Mammary epithelial cell (primary cell): ENCODE measurements at places on chromosomes 3 and 15. TPM values are rescaled to one million over a fixed set of nuclear protein-coding genes. Genes with fewer than 3 reads are reported as not detected.

GRCh38 chr15:70528270-70528706 lies 235.1 kb downstream of the UACA start:
- no peak for DNase-seq

DNA sequence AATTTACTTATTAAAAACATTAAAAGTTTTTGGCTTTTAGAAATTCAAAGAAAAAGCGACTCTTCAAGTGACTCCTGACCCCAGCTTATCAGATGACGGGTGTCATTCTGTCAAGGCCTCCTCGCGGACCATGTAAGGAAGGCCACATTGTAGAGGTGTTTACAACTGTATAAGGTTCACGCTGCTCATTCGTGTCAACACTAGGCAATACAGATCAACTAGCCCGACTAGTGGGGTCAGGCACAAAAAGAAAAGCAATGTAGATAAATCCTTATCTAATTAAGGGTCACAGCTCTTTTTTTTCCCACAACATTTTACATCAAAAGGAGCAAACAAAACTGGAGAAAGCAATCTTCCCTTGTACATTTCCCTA lies 207.5 kb upstream of the NR2F2 start:
- DNase-seq: no peak

- peak; percentile 12 for DNase-seq
Measured at GRCh38 chr3:8575364-8576104, 69.1 kb downstream of the SSUH2 start.

The KBTBD13 gene
- total RNA-seq: not detected

DNA sequence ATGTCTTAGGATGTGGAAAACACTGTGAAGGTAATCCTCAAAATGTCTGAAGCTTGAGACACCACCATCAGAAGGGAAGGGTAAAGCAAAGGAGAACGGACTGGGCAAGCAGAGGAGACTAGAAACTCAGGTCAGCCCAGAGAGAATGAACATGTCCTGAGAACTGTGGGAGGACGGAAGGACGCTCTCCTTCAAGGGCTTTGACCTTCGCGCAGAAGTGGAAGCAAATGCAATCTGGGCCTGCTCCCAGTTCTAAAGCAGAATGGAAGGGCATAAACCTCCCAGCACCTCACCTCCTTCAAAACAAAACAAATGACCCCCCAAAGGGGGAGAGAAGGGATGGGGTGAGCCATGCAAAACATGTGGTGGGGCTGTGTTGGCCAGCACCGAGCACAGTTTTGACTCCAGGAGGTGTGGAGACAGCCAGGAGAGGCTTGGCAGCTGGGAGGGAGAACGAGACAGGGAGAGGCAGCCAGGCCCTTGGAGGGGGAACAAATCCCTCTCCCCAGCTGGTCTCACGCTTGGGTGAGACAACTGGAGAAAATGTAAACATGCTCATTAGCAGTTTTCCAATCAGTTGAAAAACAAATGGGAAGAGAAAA lies 222.4 kb upstream of the WNT5A start:
- no peak for DNase-seq

DNA sequence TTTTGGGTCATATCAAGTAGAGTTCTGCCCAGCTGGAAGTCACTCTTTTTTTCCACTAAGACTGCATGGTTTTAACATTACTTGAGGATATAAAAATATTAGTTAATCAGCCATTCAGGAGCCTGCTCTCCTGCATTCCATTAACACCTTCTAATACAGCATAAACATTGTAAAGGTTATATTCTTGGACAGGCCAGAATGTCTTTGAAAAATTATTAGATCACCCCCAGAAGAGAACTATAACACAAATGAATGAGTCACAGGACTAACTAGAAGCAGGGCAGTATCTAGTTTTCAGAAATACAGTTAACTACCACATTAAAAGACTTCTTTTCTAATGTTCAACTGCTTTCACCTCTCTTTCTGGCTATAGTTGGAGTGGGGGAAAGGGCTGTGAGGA lies 80.9 kb downstream of the THBS1 start:
- DNase-seq: no peak

GRCh38 chr15:78147566-78147965 lies 1.6 kb upstream of the IDH3A start:
- no peak for DNase-seq

The COL6A6 gene
- not detected for total RNA-seq

DNA sequence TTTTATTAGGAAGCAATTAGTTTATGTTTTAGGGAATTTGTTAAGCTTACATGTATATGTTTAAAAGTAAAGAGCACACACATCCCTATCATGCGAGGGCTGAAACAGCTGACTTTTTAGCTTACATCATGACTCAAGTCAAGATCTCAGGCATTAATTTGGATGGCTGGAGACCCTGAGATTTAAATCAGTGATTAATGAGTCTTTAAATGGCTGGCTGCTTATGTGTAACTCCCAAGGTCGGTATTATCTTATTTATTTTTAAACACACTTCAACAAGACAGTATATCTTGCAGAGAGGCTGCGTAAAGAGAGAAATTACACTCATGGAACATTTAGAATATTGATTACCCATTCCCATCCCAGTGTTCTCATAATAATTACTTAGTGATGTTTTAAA lies 169.4 kb downstream of the KBTBD8 start:
- DNase-seq: no peak

DNA sequence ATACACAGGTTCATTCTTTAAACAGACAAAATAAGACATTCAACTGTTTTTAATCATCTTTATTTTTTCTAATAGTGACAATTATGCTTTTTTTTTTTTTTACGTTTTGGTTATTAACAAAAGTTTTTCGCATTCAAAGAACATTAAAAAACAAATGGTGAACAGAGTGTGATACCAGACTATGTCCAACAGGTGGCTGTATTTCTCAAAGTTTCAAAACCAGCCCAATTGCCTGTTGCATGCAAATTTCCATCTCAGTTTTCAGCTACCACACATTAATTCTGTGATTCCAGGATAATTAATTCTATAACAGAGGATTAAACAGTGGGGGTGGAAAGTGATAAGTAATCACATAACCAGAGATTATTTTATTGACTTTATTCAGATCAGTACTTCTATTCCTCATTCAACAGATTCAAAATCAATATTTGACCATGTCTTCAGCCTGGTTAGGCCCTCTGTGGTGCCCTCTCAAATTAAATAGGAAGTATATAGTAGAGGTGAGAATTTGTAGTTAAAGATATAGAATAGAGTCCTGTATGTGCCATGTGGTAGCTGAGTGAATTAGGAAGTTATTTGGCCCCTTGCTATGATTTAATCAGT lies 122.2 kb upstream of the DCBLD2 start:
- peak; percentile 34 for DNase-seq

The MED12L gene
- 0.05 and 0.19 TPM in 2 replicates for total RNA-seq

GRCh38 chr15:54514601-54515000 lies 536.4 kb downstream of the UNC13C start:
- no peak for DNase-seq

- no peak for DNase-seq
Measured at GRCh38 chr3:11302444-11302843, 30.2 kb downstream of the ATG7 start.

DNA sequence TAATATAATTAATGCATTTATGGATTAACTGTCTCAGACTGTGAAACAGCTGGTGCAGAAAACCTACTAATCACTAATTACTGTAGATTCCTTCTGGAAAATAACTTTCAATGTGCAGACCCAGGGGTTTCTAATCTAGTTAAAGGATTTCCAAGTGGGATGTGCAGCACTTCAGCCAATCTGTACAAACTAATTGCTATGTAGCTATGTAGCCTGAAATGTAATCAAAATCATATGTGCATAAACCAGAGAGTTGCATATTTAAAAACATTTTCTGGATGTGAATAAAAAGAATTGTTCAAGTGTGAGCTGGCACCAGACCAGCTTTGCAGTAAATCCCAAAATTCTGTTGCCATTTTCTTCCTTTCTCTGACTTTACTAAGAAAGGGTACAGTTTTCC lies 127.5 kb upstream of the CD96 start:
- DNase-seq: no peak

GRCh38 chr15:58436552-58436951 lies 4.8 kb downstream of the LIPC start:
- no peak for DNase-seq

The RTP1 gene
- total RNA-seq: not detected

DNA sequence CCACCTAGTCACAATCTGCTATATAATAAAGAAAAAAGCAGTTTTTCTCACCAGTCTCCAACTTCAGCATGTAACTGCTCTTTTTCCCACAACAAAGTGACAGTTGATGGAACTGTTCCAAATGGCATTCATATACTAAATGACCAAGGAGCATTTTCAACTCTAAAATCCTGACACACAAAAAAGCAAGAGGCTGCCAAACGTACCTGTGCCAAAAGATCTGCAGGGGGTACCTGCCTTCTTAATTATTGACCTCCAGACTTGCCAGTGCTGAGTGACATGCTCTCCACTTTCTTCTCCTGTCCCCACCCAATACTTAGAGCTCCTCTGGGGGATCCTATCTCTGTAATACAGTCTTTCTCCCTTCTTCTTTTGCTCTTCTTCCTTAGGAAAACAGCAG lies 18.0 kb downstream of the ZBED2 start:
- no peak for DNase-seq

The PARP15 gene
- not detected in 2 replicates for total RNA-seq

DNA sequence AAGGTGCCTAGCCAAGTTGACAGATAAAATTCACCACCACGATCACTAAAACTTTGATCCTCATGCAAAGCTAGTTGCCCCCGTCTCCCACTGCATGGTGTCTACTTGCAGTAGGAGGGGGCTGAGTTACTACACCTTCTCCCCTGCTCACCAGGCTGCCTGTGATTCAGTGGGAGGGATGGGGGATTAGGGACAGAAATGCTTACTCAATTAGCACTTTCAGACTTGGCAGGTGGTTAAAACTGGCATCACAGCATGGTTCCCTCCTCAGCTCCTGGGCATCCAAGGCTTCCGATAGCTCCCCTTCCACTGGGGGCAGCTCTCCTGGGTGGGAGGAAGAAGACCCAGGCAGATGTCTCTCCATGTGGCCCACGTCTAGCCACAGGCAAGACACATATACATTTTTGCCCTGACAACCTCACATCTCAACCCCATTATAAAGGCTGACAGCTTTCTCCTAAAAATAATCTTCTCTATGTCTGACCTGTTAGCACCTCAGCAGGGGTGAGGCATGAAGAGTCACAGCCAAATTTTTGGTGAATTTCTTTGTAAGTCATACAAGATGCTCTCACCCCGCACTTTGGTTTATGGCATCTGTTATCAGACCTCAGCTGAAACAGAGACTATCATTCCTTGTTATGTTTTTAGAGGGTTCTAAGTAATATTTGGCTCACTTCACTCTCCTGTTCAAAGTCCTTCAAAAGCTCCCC lies 369.0 kb downstream of the SV2B start:
- no peak for DNase-seq

DNA sequence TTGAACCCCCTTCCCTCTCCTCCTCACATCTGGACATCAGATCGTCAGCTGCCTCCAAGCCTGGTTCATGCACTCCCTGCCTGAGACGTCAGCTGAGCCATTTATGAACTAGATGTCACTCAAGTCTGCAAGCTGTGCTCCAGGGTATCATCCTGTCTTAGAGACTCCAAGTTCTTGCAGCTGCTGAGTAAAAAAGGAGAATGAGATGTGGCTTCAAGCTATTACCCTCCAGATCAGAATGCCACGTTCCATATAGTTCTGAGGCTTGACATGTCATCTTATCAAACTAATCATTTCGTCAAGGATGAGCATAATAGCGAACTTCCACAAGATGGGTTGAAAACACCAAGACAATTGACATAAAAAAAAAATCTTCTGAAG lies 766.3 kb downstream of the TBL1XR1 start:
- DNase-seq: no peak

GRCh38 chr3:108728934-108729333 lies 28.3 kb downstream of the RETNLB start:
- DNase-seq: no peak

The GNB4 gene
- total RNA-seq: 201 TPM

The TGM5 gene
- total RNA-seq: not detected in 2 replicates

DNA sequence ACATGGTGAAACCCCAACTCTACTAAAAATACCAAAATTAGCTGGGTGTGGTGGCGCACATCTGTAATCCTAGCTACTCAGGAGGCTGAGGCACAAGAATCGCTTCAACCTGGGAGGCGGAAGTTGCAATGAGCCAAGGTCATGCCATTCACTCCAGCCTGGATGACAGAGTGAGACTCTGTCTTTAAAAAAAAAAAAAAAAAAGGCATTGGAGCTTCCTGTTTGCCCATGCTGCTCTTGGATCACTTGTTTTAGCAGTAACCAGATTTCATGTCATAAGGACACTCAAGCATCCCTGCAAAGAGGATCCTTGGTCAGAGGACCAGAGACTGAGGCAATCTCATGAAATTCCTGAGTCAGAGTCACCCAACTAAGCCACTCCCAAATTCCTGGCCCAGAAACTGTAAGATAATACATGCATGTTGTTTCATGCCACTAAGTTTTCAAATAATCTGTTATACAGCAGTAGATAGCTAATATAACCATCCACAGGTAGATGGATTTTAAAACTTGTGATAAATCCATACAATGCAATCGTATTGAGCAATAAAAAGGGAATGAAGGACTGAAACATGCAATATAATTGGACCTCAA lies 82.0 kb upstream of the XXYLT1 start:
- DNase-seq: peak; percentile 70

DNA sequence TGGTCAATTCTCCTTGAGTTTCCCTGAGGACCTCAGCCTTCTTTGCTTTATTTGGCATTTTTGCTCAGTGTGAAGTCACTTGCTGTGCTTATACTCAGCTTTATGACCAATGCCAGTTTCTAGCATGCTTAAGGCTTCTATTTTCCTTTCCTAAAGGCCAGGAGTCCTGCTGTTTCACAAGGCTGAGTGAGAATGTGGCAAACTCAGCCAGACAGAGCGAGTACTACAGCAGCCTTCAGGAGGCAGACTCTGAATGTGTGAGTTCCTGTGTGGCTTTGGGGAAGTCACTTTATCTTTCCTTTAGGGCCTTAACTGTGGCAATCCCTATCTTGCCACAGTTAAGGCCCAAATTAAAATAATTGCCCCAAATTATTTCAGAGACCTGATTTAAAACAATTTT lies 213.2 kb upstream of the MRPL3 start:
- no peak for DNase-seq
